Common myeloid progenitor, CD34-positive (primary cell): ENCODE measurements at places on chromosomes 13 and 19.

- DNase-seq, result no peak
These were observed 919.9 kb upstream of the MIR17HG start for GRCh38 chr13:90427322-90428272.

DNA sequence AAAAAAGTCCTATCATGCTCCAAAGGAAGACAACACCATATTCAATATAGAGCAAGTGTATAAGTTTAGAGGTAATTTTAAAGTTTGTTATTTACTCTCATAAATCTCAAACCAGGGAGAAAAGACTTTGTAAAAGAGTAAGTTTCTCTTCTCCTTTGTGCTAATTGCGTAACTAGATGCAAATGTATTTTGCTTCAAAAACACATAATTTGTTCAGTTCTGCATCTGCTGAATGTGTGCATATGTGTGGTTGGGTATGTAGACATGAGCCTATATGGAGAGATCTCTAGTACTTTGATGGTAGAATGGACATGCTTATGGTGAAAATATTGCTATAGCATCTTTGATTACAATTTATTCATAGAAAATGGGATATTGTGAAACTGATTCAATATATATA is 17.8 kb upstream of the MIR17HG start:
- DNase-seq, result no peak

- DNase-seq, result peak; percentile 87
These were observed 803 bp upstream of the TIMM44 start for GRCh38 chr19:7944177-7944761.

DNA sequence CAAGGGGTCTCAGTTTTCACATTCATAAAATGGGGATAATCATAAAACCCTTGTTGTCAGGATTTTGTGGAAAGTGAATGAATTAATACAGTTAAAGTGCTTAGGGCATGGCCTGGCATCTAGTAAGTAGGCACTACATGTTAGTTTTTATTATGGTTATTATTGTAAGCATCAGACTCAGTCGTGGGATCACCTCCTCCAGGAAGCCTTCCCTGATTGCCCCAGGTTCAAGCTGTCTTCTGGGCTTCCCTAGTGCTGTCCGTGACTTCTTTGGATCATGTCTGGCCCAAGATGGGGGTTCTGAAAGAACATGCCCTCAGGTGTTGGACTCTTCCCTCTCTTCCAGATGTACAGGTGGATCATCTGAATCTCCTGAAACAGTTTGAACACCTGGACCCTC is 10.7 kb downstream of the NUCB1 start:
- DNase-seq, result no peak

GRCh38 chr13:39499604-39500003 is 103.4 kb downstream of the LHFPL6 start:
- DNase-seq, result no peak

- DNase-seq, result no peak
These were observed at the start of gene RXFP2 for GRCh38 chr13:31739226-31739625. TSS of gene RXFP2 (plus strand) at chr13:31739526. CDS start at chr13:31739613, 87 bp downstream.

DNA sequence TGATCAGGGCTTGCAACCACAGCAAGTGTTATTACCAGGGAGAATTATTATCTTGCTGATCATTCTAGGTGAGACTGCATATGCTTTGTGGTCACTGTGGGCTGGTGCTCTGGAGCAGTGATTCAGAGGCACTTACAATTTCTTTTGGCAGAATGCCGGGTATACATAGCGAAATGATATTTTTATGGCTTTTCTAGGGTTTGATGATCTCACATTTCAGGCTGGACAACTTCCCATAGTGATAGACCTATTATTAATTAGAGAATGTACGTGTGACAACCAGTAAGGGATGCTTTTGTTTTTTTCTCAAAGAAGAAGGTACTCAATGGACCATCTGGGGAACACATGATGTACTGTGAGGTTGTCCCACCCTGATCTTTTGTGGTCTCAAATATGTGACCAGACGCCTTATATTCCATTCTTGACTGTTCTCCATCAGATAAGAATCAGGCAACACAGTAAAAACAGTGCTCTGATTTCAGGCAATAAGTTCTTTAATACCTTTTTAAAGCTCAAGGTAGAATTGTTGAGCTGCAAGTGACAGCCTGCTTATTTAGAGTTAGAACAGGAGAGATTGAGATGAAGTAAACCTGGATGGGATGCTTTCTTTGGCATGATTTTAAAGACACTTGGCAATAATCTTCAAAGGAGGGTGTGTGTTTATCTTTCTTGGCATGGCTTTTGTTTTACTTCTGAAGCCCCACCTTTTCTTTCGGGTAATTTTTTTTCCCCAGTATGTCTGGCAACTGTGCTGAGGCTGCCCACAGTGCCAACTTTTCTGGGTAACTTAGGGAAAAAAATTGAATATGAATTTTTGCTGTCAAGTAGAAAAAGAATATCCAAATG is 27.4 kb upstream of the SCEL start:
- no peak for DNase-seq

DNA sequence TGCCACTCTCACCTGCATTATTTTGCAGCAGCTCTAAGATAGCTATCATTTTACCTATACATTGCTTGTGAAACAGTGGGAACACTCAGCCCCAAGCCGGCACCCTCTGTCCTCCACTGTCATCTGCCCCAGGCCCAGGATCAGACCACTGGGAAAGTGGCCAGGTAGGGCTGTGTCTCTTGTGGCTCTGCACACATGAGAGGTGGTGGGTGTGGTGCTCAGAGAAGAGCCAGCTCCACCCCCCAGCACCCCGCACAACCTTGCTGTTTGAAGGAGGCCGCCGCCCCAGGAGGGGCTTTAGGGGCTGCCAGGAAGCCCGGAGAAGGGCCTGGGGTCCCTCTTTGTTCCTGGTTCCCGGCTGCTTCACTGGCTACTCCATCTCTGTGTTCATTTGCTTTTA is 26.6 kb downstream of the PPP1R37 start:
- no peak for DNase-seq

- no peak for DNase-seq
These were observed 213.4 kb downstream of the TSHZ3 start for GRCh38 chr19:31135841-31136240.

- DNase-seq, result peak; percentile 88
These were observed 280.8 kb downstream of the DCT start for GRCh38 chr13:94198681-94199080.

- peak; percentile 45 for DNase-seq
These were observed 4.9 kb downstream of the PCDH20 start for GRCh38 chr13:61410669-61411297.

GRCh38 chr13:24052547-24053518 is 107.7 kb upstream of the SPATA13 start:
- DNase-seq, result peak; percentile 37

- peak; percentile 51 for DNase-seq
These were observed 9.3 kb downstream of the IRF2BP1 start for GRCh38 chr19:45876411-45877197.

DNA sequence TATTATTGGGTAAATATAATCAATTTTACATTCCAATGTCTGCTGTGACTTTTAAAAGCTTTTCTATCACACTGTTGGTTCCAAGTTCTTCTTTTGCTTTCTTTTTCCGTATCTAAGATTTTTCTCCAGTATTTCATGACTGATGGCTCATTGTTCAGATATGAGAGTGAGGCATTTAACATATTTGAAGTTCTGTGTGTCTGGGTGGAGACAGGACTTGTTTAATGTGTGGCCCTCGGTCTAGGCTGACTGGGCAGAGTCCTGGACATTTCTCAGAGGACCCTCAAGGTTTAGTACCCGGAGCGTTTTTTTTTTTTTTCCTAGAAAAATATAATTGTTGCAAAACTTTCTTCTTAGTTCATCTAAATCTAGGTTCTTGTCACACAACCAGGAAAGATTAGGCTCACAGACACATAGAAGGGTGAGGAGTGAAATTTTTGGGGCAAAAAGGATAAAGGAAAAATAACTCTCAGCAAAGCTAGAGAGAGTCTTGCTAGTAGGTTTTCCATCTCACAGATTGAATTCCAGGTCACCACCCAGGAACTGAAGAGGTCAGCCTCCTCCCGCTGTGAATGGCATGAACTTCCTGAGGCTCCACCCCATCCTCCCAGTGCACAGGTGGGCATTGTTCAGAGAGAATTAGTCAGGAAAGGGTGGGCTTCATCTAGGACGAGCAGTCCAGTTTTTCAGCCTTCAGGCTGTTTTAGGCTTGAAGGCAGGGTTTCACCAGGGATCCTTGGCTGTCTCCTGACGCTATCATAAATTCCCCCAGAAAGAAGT is 1002.4 kb upstream of the PCDH9 start:
- DNase-seq, result no peak

DNA sequence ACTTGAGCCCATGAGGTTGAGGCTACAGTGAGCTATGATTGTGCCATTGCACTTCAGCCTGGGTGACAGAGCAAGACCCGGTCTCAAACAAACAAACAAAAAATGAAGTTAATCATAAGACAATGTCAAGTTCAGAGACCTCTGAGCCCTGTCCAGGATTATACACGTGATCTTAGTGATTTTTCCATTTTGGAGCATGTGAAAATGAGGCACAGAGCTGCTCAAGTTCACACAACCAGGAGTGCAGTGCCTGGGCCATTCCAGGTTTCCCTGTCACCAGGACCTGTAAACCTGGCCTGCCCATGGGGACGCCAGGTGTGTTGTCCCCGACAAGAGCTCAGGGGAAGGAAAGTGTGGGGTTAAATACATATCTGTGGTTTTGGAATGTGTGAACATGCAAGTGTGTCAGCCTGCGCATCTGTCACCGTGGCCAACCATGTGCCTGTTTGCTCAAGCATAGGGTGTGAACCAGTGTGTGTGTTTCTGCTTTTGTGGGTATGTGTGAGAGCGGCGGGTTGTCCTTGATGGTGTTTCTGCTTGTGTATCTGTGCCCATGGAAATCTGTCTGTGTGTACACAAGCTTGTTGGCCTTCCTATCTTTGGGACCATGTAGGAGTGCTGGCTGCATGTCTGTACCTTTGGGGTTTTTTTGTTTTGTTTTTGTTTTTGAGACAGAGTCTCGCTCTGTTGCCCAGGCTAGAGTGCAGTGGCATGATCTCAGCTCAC is 1.5 kb upstream of the FXYD1 start:
- no peak for DNase-seq

DNA sequence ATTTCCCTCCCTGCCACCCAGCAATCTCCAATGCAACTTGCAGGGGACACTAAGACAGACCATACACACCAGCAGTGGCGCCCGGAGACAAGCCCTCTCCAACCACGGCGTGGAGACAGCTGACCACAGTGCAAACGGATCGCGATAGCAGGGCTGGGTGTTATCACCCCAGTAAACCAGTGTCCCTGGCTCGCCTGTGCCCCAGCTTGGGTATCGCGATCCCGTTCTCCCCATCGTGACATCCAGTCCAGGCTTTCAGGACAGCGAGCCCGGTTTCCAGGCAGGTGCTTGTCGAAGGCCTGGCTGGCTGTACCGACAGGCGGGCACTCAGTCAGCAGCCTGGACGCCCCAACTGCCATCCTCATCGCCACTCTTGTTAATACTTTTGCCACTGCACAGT is 20.7 kb upstream of the NANOS2 start:
- DNase-seq, result no peak

GRCh38 chr19:8269724-8270123 is 38.4 kb downstream of the CD320 start:
- no peak for DNase-seq

DNA sequence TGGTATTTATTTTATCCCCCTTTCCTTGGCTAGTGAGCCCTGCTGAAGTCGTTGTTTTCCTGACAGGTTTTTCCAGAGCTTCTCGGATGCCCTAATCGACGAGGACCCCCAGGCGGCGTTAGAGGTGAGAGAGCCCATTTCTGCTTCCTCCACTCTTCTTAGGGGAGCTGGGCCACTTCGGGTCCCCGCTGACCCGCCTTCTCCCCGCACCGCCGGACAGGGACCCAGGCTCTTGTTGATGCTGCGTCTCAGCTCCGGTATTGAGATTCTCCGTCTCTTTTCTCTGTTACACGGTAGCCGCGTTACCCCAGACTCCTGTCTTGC is 306 bp downstream of the SUGT1 start:
- DNase-seq, result no peak

GRCh38 chr13:81295177-81295576 is 954.3 kb upstream of the SPRY2 start:
- no peak for DNase-seq

DNA sequence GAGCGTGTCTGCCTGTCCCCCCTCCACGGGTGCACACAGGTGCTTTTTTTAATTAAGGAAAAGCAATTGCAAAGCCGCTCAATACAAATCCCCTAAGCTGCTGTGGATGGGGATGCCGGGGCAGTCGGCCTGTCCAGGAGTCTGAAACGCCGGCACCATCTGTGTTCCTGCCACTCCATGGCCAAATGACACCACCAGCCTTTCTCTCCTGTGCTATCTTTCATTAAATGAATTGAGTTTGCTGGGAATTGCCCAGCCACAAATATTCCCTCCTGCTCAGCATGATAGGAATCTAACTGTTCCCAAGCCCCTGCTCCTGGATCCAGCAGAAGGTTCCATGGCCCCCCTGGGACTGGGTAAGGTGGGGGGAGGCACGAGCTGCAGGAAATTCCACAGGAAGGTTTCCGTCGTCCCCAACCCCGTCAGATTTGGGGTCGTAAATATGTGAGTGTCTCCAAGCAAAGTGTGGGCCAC is 139.2 kb downstream of the KDM4B start:
- no peak for DNase-seq

DNA sequence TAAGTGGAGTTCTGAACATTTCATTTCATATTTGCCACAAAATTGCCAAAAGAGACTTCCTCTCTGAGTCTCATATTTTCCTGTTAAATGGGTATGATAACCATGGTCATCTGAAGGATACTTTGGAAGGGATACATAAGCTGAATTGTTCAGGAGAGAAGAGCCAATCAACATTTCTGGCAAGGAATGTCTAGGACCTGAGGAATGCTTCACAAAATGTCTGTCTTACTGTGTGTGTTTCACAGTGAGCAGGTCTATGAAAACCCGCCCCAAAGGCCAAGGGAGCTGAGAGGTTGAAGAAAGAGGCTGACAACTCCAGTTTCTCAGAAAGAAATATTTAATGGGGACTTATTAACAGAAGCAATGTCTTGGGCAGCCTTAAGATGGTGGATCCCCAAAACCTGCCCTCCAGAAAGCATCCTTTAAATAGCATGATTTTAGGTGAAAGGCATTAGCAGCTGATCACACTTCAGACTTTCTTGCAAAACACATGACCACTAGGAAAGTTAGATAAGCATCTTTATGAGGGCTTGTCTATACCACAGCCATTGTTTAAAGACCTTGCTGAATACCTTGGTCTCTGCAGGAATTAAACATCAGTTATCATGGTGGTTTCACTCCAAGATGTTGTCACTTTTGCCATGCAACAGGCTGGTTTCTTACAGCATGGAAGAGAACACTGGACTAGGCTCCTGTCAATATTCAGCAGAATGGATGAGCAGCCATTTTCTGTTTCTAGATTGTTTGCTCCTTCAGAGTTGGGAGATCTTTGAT is 78.9 kb downstream of the TNFSF11 start:
- no peak for DNase-seq

- DNase-seq, result peak; percentile 84
These were observed 4.0 kb downstream of the SPPL2B start for GRCh38 chr19:2332341-2333026.

DNA sequence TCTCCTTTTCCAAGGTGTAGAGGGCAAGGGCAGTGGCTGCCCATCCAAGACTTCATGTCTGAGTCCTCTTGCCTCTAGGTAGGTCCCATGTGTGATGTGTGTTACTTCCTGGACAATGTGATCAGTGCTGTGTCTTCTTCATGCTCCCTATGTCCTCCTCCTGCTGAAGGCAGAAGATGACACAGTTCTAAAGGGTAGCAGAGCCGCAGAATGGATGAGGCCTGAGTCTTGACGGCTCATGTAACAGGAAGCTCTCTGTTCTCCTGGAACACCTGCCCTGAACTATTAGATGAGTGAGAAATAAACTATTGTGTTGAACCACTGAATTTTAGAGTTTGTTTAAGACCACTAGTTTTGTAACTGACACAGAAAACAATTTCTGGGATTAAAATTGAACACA is 165.9 kb downstream of the NDFIP2 start:
- DNase-seq, result peak; percentile 13

- no peak for DNase-seq
These were observed 1.9 kb upstream of the CACNG8 start for GRCh38 chr19:53960886-53961285.

GRCh38 chr19:5172859-5173630 is 167.6 kb downstream of the PTPRS start:
- no peak for DNase-seq
